ENCODE measurements at places on chromosomes 4 and X.

- DNase-seq, result no peak
Observed at GRCh38 chr4:168849030-168849675, 160.9 kb downstream of the CBR4 start.

- DNase-seq, result no peak
Observed at GRCh38 chr4:40303751-40304150, 31.4 kb upstream of the CHRNA9 start.

GRCh38 chr4:82900066-82900410, 497 bp upstream of the THAP9 start:
- no peak for DNase-seq

DNA sequence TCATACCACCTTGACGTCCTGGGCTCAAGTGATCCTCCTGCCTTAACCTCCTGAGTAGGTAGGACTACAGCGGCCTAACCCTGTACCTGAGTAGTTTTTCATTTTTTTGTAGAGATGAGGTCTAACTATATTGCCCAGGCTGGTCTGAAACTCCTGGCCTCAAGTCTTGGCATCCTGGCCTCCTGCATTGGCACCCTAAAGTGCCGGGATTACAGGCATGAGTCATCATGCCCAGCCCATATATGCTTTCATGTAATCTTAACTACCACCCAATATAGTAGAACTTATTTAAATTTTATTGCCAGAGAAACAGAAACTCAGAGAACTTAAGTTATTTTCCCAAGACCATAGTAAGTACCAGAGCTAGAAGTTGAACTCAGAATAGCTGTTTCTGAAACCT, 27.1 kb downstream of the AFM start:
- DNase-seq, result no peak

GRCh38 chr4:40055863-40056715, 561 bp upstream of the N4BP2 start:
- DNase-seq, result peak; percentile 80

- DNase-seq, result peak; percentile 3
Observed at GRCh38 chrX:110851780-110852179, 56.2 kb upstream of the CHRDL1 start.

All from urothelium cell line (cell line).